ENCODE measurements at places on chromosomes 4 and X.

DNA sequence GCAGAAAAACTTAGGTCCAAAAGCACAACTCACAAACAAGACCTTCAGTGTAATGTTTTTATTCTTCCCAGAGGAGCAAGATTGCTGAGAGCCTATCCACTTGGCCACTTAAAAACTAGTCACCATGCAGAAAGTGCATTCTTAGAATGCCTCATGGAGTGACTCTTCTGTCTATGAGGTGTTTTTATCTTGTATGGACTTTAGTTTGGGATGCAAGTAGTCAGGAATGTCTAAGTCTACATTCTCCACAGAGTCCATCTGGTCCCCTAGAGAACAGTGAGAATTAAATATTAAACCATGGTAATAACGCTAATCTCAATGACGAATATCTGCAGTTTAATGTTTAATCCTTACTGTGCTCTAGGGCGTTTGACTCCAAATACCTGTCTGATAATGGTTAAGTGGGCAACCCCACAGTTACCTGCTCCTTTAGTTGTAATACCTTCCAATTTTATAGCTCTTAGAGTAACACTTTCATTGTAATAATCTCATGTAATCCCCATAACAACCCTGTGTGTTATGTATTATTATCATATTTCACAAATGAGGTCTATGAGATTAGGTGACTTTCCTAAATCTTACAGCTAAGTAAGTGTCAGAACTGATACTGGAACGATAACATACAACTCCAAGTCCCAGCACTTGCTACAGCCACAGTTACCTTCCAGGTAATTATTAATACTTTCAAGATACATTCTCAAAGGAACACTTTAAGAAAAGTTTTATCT is 235.6 kb upstream of the JADE1 start:
- no peak for DNase-seq

- no peak for DNase-seq
Measured at GRCh38 chr4:69744157-69744478, 16.3 kb downstream of the SULT1B1 start.

DNA sequence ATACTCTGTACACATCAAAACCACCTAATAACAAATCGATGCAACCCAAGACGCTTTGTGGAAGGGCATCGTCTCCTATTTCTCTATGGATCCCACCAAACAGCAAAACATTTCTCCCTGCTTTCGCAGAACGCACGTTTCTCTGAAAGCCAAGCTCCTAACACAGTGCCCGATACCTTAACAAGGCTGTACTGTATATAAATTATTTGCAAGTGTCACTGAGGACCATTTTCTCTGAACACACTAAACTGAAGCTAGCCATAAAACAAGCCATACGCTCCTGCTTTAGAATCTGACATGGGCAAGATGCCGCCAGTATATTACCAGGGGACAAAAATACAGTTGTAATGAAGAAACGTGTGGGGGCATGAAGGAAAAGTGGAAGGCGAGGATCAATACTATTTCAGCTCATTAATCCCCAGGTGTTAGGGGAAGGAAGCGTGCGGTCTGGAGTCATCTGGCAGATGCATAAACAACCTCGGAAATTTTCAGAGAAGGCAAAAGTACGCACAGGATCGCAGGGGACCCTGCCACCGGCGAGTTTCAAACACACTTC is 703 bp downstream of the KCNIP4 start:
- DNase-seq, result no peak

GRCh38 chr4:83473423-83473822 is 11.5 kb downstream of the ABRAXAS1 start:
- DNase-seq, result no peak

GRCh38 chr4:184111233-184111832 is 106.3 kb downstream of the ENPP6 start:
- no peak for DNase-seq

- DNase-seq, result no peak
Measured at GRCh38 chr4:175946472-175947116, 119.0 kb upstream of the WDR17 start.

- no peak for DNase-seq
Measured at GRCh38 chrX:31063114-31063513, 8.7 kb downstream of the FTHL17 start.

GRCh38 chrX:14581081-14581480 is 51.7 kb downstream of the GLRA2 start:
- no peak for DNase-seq

DNA sequence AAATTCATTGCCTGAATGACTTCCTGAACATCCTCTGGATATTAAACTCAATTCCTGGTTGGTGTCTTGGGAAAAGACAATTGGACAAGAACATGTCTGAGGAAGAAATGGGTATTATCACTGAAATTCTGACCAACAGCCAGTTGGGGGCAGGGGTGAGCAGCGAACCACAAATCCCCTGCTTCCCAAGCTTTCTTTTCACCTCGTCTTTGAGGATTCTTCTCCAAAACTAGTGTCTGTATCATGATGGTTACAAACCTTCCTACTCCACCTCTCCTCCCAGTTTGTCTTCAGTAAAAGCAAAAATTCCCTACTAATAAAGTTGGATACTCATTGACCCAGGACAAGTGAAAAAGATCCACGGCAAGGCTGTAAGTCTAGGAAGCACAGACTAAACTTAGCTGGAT is 48.3 kb upstream of the WDR1 start:
- no peak for DNase-seq

DNA sequence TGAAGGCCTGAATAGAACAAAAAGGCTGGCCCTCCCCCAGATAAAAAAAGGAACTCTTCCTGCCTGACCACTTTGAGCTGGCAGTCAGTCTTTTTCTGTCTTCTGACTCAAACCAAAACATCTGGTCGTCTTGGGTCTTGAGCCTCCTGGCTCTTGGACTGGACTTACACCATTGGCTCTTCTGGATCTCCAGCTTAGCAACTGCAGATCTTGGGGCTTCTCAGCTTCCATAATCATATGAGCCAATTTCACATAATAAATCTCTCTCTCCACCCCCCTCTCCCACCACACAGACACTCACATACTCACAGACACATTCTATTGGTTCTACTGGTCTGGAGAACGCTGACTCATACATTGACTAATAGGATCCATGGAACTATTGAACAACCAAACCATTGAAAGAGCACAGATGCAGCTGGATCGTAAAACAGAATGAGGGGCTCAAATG is 15.6 kb upstream of the CWH43 start:
- no peak for DNase-seq

GRCh38 chrX:37453821-37454220 is 104.7 kb downstream of the PRRG1 start:
- no peak for DNase-seq

DNA sequence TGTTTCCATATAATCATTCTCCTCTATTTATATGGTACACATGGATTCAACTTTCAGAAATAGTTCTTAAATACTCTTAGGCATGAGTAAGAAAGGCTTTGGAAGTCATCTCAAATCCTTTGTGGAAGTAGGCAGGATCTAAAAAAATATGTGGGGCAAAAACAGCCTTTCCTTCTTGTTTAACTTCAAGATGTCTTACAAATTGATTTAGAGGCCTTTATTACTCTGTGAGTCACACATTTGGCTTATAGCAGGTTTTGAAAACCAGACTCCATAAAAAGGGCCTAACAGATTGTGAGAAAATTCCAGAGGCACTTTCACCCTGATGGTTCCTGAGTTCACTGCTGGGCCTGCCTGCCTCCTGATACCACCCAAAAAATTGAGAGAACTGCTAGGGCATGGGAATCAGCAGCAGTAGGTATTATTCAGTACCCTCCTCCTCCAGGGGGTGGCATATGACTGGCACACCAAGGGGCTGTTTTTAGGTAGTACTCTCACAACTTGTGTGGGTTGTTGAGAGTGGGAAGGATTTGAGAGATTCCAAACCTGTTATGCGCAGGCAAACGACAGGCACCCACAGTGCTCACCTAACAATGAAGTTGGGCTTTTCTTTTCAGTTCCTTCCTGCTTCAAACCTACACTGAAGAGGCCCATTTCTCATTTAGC is 162.7 kb upstream of the MBNL3 start:
- DNase-seq, result no peak

GRCh38 chr4:77636902-77637301 is 31.3 kb downstream of the CXCL13 start:
- no peak for DNase-seq

GRCh38 chrX:124405868-124406267 is 59.5 kb downstream of the SH2D1A start:
- DNase-seq, result no peak

GRCh38 chrX:85140964-85141363 is 102.6 kb downstream of the SATL1 start:
- no peak for DNase-seq

GRCh38 chrX:18549643-18550042 is 122.3 kb downstream of the RS1 start:
- no peak for DNase-seq
